ENCODE measurements at places on chromosomes 3 and 15. TPM values are rescaled to one million over a fixed set of nuclear protein-coding genes. Genes with fewer than 3 reads are reported as not detected.

HTR3E gene
- total RNA-seq = not detected

JAGN1 gene
- total RNA-seq = 23.8 TPM

CDAN1 gene
- total RNA-seq = 11.3 TPM

- no peaks in the 10 kb centered on the region for H3K27me3 ChIP-seq
- no peaks in the 10 kb centered on the region for H3K36me3 ChIP-seq
- no peak overlapping the region for H3K4me3 ChIP-seq
Observed at GRCh38 chr3:181276358-181276896, 286.9 kb upstream of the DNAJC19 start.

DNA sequence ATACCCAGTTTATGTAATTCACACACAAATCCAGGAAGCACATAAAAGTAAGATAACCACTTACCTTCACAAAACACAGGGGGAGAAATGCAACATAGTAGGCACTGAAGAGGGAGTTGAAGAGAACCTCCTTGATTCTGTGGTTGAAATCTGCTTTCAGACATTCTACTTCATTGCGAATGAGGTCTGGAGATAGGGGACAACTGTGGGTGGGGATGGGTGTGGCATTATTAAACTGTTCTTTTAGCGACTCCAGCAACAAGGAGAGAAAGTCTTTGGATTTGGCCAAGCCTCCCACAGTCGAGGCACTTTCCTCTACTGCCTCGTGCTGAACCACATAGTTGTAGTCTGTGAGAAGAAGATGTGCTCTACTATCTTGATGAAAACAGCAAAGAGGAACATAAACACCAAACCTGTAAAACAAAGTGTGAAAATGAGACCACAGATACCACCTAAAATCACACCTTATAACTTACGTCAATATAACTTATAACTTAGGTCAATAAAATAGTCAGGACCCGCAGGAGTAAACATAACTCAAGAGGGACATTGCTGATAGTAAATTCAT is 25.6 kb downstream of the TMEM39A start:
- no peaks in the 10 kb centered on the region for H3K27me3 ChIP-seq
- peaks cover 17% of the 10 kb centered on the region for H3K4me1 ChIP-seq
- peaks cover 84% of the 10 kb centered on the region for H3K36me3 ChIP-seq
- H3K27ac ChIP-seq = no peak overlapping the region
- no peak for DNase-seq
- H3K4me3 ChIP-seq = no peak overlapping the region

GRCh38 chr3:125612668-125613067 is 17.4 kb upstream of the OSBPL11 start:
- no peak overlapping the region for H3K4me3 ChIP-seq
- no peaks in the 10 kb centered on the region for H3K27me3 ChIP-seq
- H3K27ac ChIP-seq = no peak overlapping the region
- DNase-seq = no peak
- no peaks in the 10 kb centered on the region for H3K4me1 ChIP-seq

GRCh38 chr3:5657106-5657505 is 469.6 kb downstream of the EDEM1 start:
- H3K4me3 ChIP-seq = no peak overlapping the region
- DNase-seq = no peak
- H3K36me3 ChIP-seq = no peaks in the 10 kb centered on the region
- H3K4me1 ChIP-seq = no peaks in the 10 kb centered on the region
- H3K27me3 ChIP-seq = no peaks in the 10 kb centered on the region
- H3K27ac ChIP-seq = no peak overlapping the region

DNA sequence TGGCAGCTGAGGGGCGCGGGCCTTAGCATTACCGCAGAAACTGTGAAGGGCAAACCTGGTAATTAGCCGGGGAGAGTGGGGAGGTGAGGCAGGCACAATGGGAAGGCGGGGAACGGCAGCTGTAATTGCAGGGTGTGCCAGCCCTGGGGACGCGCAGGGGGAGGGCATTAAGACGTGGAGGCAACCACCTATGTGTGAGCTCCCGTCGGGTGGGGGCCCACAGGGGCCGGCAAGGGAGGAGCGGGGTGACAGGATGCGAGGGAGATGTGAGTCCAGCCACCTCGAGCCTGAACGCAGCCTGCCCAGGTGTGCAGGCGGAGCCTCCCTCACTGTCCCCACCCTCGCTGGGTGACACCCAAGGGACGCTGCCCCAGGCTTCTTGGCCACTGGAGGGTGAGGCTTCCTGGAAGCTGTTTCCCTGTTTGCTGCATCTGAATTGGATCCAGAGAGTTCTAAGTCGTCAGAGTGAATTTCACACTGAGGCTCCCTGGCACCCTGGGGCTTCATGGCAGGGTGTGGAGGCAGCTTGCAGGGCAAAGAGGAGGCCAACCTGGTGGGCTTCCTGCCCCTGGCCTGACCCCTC is 130.6 kb upstream of the MEF2A start:
- H3K27ac ChIP-seq = peak overlapping the region; percentile 39
- peaks cover 52% of the 10 kb centered on the region for H3K4me1 ChIP-seq
- H3K36me3 ChIP-seq = no peaks in the 10 kb centered on the region
- no peaks in the 10 kb centered on the region for H3K27me3 ChIP-seq
- no peak for DNase-seq

DNA sequence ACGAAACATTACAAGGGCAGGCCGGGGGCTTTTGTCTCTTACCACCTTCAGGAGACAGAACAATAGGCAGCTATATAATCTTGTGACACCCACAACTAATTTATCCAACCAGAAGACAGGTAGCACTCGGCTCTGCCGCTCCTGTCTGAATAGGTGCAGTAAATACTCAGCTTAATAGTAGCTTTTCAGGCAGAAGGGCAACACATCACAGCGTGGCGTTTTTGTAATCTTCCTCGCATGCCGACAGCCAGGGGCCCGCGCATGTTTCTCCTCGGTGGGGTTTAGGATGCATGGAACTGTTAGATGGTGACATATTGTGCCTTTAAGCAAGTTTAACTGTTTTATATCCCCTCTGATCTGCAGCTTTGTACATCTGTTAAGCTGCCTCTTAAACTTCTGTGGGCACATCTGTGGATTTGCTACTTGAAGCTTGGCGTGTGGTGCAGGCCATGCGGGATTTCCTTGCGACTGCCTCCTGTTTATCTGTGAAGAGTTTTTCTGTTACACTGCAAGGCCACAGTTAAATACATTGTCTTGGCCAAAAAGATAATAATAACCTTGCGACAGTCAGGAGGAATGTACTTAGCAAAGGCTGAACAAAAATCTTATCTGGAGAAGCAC is 123.2 kb upstream of the BNIP2 start:
- peaks cover 9% of the 10 kb centered on the region for H3K27me3 ChIP-seq
- H3K27ac ChIP-seq = no peak overlapping the region
- no peak overlapping the region for H3K4me3 ChIP-seq
- H3K36me3 ChIP-seq = no peaks in the 10 kb centered on the region
- DNase-seq = no peak

DNA sequence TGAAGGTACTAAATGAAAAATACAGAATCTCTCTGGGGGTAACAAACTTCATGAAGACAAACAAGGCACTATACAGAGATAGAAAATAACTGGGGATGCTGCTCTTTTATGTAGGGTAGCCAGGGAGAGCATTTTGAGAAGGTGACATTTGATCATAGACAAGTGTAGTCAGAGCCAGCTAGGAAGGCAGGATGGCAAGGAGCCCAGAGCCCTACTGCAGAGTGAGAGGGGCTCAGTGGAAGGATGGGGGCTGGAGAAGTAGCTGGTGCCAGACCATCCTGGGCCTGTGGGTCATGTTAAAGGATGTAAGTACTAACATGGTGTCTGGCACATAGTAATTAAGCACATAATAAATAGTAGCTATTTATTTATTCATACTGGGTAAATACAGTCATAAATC is 133.6 kb downstream of the MEIS2 start:
- no peak overlapping the region for H3K4me3 ChIP-seq
- H3K4me1 ChIP-seq = no peaks in the 10 kb centered on the region
- H3K27ac ChIP-seq = no peak overlapping the region
- no peak for DNase-seq

DNA sequence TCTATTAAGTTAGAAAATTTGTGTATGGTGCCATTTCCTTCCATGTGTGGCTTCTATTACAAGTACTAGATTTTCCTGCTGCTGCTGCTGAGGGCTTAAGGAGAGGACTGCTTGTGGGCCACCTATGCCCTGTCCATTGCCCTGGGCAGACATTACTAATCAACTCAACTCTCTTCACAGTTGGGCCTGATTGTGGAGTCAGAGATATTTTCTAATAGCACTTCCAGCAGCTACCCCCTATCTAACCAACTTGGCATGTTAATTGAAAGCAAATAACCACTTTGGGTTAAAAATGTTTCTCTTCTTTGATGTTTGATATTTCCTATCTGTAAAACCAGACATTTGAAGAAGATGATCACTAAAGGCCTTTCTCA is 242.0 kb downstream of the EDEM1 start:
- no peaks in the 10 kb centered on the region for H3K36me3 ChIP-seq
- H3K4me3 ChIP-seq = no peak overlapping the region
- no peaks in the 10 kb centered on the region for H3K4me1 ChIP-seq
- H3K27ac ChIP-seq = no peak overlapping the region
- H3K27me3 ChIP-seq = no peaks in the 10 kb centered on the region
- DNase-seq = no peak

GRCh38 chr3:172518929-172519640 is 4.1 kb downstream of the TNFSF10 start:
- DNase-seq = no peak
- H3K27ac ChIP-seq = peak overlapping the region; percentile 54
- peaks cover 11% of the 10 kb centered on the region for H3K36me3 ChIP-seq
- H3K4me3 ChIP-seq = peak overlapping the region; percentile 64

DNA sequence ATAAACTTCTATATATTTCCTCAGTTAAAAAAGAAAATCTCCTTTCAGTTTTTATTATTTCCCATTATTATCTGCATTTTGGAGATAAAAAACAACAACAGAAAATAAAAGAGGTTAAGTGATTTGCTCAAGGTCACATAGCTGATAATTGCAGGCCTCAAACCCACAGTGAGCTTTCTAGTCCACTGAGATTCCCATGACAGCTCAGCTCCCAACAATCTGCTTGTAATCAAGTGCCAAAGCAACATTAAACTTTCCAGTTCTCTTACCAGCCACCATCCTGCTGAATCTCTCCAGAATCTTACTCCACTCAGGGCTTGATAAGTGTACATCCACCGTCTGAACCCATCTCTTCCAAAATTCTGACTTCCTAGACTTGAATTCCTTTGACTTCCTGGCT is 318.2 kb upstream of the SEMA6D start:
- H3K4me1 ChIP-seq = peaks cover 3% of the 10 kb centered on the region
- H3K27me3 ChIP-seq = no peaks in the 10 kb centered on the region
- no peak overlapping the region for H3K27ac ChIP-seq
- no peak for DNase-seq

DNA sequence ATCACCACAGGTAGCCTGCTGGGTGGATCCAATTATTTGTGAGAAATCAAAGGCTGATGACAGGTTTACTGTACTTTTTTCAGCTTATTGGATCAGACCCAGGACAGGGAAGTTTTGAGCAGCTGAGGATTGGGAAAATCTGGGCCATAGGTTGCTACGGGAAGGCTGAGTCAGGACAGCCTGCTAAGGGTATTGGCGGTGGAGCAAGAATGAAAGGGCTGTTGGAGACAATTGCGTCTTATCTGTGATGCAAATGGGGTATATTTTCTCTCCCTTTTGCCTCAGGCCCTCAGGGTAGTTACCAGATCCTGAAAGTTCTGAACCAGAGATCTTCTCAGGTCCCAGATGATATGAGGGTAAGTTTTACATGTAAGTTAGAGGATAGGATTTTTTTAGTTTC is 317.7 kb downstream of the EDEM1 start:
- no peak overlapping the region for H3K4me3 ChIP-seq
- H3K4me1 ChIP-seq = no peaks in the 10 kb centered on the region
- H3K36me3 ChIP-seq = no peaks in the 10 kb centered on the region
- no peak overlapping the region for H3K27ac ChIP-seq

DNA sequence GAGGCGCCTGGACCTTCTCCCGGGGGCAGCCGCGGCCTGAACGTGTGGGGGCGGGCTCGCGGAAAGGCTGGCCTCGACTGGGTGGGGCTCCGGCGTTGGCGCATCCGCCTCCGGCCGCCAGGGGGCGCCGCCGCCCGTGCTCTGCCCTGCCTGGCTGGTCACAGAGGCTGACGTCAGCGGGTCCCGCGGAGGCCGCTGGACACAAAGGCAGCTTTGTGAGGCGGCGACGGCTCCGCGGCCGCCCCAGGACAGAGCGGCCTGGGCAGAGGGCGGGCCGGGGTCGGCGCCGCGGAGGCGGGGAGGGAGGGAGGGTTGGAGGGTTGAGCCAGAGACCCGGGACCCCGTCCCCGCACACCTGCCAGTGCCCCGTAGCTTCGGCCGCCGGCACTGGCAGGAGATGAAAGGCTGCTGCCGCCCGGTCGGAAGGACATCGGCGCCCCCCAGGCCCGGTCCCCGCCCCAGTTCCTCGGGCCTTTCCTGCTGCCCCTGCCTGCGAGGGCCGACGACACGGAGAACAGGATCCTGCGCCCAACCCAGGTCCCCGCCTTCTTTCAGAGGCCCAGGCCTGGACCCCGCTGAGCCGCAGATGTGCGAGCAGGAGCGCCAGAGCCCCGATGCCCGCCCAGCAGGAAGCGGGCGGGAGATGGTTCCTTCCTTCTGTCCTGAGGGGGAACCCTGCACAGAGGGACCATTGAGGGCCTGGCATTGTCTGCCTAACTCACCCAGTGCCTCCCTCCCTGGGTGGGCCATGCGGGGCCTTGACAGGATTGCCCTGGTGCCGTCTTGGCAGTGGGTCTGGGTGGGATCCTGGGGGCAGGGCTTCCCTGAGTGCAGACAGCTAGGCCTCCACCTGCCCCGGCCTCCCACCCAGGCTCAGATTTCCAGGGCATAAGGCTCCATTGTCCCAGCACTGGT is 8.7 kb upstream of the SEMA3B start:
- peak overlapping the region; percentile 96 for H3K27ac ChIP-seq
- peaks cover 72% of the 10 kb centered on the region for H3K4me1 ChIP-seq
- H3K27me3 ChIP-seq = no peaks in the 10 kb centered on the region
- H3K4me3 ChIP-seq = peak overlapping the region; percentile 56

DNA sequence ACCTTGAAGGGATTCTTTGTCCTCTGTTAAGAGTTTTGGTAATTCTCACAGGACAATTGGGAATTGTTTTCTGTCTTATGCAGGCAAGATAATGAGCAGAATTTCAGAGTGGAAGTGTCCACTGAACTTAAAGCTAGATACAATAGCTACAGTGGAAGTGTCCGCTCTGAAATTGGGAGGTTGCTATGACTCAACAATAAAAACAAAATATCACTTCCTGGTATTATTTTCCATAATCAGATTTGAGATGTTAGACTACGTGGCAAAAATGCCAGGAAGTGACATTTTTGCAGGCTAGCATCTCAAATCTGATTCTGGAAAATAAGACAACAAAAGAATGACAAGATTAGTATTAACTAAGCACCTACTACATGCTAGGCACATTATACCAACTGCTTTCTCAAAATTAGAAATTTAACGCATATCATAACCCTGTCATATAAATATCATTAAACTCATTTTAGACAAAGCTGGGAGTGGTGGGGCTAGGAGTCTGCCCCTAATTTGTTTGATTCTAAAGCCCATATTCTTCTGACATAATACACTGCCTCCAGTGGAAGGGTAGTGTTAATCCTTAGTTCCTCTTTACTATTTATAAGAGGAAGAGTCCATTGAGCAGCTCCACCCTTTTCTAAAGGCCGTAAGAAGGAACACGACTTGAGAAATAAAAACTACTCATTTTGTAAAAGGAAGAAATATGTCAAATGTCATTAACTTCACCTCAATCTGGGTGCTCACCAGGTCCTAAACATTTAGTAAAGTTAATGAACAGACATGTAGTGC is 266.9 kb upstream of the STT3B start:
- H3K36me3 ChIP-seq = no peaks in the 10 kb centered on the region
- no peak overlapping the region for H3K4me3 ChIP-seq
- no peak for DNase-seq
- H3K27me3 ChIP-seq = no peaks in the 10 kb centered on the region
- H3K27ac ChIP-seq = peak overlapping the region; percentile 4
- H3K4me1 ChIP-seq = no peaks in the 10 kb centered on the region

GRCh38 chr15:54550954-54551353 is 572.7 kb downstream of the UNC13C start:
- H3K27me3 ChIP-seq = no peaks in the 10 kb centered on the region
- no peaks in the 10 kb centered on the region for H3K4me1 ChIP-seq
- no peak overlapping the region for H3K27ac ChIP-seq
- no peaks in the 10 kb centered on the region for H3K36me3 ChIP-seq
- H3K4me3 ChIP-seq = no peak overlapping the region
